ENCODE measurements at places on chromosomes 7 and 10. TPM values are rescaled to one million over a fixed set of nuclear protein-coding genes. Genes with fewer than 3 reads are reported as not detected.
A peak's percentile ranks its signal among the peaks of the same experiment; 100 is the strongest.

The ZSWIM8 gene
- 71.7 TPM for total RNA-seq

The CEP55 gene
- total RNA-seq: 17.8 TPM

The ACTL6B gene
- total RNA-seq: not detected

The RADIL gene
- 0.20 TPM for total RNA-seq

The CCDC3 gene
- 4.3 TPM for total RNA-seq

The TAS2R41 gene
- total RNA-seq: not detected

The CRHR2 gene
- not detected for total RNA-seq

GRCh38 chr7:148304456-148304855 is 286.1 kb upstream of the C7orf33 start:
- ATAC-seq: peak; percentile 72

DNA sequence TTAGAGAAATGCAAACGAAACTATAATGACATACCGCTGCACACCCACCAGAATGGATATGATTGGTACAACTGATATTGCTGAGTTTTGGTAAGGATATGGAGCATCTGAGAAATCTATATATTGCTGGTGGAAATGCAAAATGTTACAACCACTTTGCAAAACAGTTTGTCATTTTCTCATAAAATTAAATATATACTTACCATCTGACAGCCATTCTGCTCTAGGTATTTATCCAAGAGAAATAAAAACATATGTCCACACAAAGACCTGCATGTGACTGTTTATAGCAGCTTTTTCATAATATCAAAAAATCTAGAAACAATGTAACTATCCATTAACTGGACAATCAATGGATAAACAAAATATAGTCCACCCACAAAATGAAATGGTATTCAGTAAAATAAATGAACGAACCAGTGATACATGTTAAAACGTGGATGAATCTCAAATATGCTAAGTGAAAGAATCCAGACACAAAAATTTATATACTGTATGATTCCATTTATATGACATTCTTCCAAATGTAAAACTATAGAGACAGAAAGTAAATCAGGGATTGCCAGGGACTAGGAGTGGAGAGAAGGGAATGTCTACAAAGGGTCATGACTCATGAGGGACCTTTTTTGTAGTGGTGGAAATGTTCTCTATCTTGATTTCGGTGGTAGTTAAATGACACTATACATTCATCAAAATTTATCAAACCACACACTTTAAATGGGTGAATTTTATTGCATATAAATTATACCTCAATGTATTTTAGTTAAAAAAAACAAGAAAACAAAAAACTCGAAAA is 312.0 kb upstream of the GLI3 start:
- no peak for ATAC-seq

DNA sequence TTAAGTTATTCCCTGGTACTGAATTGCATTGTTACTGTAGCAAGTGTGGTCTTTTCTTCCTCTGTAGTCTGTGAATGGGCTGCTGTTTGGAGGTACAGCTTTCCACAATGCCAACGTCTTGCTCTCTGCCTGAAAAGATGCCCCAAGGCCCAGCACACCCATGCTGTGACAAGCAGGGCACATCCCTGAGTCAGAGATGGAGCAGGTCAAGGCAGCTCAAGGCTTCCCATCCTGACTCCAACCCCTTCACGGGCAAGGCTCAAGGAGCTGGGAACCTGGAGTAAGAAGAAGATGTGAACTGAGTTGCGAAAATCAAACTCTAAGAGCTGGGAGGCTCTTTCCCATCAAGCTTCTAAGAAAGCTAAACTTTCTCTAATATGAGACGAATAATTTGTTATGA is 27.2 kb downstream of the SVIL start:
- ATAC-seq: peak; percentile 78

GRCh38 chr10:63578501-63578900 is 57.3 kb downstream of the REEP3 start:
- no peak for ATAC-seq

DNA sequence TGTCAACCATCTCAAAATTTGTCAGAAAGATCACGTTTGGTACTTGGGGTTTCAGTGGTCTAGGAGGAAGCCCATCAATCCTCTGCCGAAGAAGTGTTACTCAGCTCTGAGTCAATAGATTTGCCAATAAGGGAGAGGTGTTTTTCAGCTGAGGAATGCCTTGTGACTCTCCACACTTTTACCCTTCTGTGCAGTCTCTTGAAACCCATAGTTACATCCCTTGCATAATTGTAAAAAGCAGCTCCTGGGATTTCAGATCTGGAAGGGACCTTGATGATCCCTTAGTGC is 47.5 kb downstream of the INSYN2A start:
- ATAC-seq: peak; percentile 70

DNA sequence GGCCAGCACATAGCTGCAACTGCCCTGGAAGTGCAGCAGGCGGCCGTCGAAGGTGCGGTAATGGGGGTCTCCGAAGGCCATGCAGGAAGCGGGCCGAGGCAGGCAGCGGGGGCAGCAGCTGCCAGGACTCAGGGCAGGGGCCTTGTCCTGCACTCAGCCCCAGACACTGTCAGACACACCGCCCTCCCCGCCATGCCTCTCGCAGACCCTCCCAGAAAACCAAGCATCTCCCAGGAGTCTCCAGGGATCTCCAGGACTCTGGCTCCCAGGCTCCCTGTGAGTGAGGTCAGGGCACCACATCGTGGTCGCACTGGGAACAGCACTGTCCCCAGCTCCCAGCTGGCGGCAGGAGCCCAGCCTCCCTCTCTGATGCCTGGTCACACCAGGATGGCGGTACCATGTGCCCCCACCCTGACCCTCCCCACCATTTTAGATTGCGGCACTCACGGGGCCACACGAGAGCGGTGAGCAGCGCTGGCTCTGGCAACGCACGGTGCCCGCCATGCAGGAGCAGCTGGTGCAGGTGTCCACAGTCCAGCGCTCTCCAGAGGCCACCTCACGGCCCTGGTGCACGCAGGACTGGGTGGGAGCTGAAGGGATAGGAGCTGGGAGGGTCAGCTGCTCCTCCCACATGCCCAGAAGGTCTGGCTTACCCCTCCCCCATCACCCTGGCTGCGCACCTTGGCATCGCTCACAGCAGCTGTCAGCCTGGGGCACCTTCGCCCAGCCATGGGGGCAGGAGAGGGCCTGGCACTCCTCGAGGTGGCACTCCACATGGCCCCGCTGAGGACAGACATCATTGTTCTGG is 17.5 kb downstream of the ATP6V1F start:
- ATAC-seq: peak; percentile 72

- no peak for ATAC-seq
These were observed 3.6 kb upstream of the HTR5A start for GRCh38 chr7:155066417-155066950.

DNA sequence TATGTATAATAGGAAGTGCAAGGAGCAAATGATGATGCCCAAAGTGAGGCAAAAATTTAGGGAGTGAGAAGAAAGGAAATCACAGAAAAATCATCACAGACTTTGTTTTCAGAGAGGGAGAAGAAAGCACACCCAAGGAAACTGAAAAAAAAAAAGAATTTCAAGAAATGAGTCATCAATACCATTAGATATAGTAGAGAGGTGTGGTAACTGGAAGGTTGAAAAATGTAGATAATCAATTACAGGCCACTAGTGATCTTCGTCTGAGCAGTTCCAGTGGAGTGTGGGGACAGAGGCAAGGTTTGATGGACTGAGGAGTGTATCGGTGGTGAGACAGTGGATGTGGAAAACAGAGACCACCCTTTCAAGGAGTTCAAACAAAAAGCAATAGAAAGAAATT is 31.7 kb downstream of the ASB4 start:
- no peak for ATAC-seq

- no peak for ATAC-seq
These were observed 149.3 kb downstream of the GALNT17 start for GRCh38 chr7:71281261-71281660.

DNA sequence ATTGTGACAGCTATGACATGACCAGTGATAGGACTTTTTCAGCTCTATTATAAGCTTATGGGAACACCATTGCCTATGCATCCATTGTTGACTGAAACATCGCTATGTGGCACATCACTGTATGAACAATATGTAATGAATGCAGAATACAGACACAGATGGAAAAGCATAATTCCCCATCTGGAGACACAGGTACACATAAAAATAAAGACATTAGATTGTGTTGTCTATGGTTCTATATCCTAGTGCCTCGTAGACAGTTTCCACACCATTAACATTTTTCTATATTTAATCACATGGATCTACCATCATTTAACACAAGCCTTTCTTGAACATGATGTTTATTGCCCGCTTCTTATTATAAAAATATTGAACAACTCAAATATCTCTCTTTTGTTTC is 96.3 kb upstream of the STK17A start:
- ATAC-seq: no peak

- no peak for ATAC-seq
These were observed 9.4 kb downstream of the MPP7 start for GRCh38 chr10:28293236-28294168.

GRCh38 chr7:116780521-116780920 is 81.9 kb upstream of the CAPZA2 start:
- no peak for ATAC-seq

GRCh38 chr10:126156012-126156411 is 232.3 kb downstream of the ADAM12 start:
- ATAC-seq: no peak

DNA sequence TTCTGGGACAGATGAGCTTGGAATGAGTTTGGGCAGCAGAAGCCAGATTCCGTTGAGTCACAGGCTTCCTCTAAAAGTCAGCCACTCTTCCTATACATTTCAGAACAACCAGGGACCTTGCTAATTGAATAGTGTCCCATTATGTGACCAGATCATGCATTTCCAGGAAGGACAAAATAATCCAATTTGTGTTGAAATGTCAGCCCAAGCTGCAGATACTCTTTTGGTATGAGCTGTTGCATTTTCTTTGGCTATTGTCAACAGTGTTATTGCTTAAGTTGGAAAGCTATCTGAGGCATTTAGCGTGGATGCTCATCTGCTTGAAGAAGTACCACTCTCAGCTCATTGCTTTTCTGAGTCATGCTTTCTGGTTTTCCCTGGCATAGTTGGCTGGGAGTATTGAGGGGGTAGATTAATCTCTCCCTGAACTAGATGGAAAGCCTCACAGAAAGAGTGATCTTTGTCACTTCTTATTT is 223.7 kb upstream of the HABP2 start:
- no peak for ATAC-seq

DNA sequence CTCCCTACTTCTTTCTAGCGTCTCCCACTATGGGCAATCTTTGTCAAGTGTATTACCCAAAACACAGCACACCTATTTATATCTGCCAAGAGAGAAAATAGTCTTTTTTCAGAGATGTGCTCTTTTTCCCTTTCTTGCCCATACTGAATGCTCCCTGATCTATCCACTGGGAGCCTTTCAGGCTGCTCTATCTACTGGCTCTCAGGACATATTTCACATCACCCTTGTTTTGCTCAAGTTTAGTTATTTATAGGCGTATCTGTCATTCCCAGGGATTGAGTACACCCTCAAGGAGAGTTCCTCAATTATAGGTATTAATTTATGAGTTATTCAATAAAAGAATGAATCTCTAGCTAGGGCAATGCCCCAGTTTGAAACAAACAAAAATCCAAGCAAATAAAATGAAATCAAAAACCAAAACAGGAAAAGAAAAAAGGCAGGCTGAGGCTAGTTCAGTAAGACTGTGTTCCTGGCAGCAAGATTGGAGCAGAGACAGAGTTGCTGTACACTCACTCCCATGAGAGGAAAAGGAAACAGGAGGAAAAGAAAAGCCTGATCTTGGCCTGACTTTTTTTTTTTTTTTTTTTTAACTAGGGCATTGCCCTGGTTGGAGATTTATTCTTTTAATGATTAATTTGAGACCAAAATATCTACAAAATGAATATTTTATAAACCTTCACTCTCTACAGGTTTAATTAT is 665.9 kb upstream of the PCDH15 start:
- no peak for ATAC-seq

- no peak for ATAC-seq
These were observed 2.4 kb upstream of the COBL start for GRCh38 chr7:51318886-51319579.

- ATAC-seq: peak; percentile 75
These were observed 336.8 kb downstream of the PLXNA4 start for GRCh38 chr7:132239422-132239994.

DNA sequence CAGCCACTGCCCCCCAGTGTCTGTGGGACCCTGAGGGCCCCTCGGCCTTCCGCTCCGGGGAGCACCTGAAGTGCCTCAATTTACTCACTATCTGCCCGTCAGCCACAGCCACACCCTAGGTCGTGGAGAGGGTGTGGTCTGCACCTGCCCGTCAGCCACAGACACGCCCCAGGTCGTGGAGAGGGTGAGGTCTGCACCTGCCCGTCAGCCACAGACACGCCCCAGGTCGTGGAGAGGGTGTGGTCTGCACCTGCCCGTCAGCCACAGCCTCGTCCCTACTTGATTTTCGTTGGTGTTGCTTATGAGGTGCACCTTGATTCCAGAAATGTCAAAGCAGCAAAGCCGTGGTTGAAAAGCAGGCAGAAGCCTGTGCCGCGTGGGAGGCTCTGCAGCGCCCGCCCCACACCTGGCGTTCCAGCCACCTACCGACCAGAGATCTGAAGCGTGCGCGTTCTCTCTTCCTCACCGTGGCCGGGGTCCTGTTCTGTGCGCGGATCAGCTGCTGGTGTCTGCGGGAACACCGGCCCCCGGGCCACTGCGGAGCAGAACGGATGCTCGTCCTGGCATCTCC is 101.6 kb downstream of the DYNC2I1 start:
- ATAC-seq: peak; percentile 100

GRCh38 chr10:29470843-29471543 is 163.8 kb downstream of the SVIL start:
- ATAC-seq: no peak

GRCh38 chr10:86366902-86367151 is 232 bp upstream of the GRID1 start:
- ATAC-seq: no peak

GRCh38 chr10:132419538-132420468 is 22.8 kb downstream of the PWWP2B start:
- no peak for ATAC-seq

GRCh38 chr7:133645884-133646391 is 393.1 kb downstream of the EXOC4 start:
- ATAC-seq: no peak

- no peak for ATAC-seq
These were observed 98.3 kb upstream of the LRGUK start for GRCh38 chr7:134028853-134029252.

- no peak for ATAC-seq
These were observed 235.2 kb upstream of the AKR1E2 start for GRCh38 chr10:4590807-4591206.

- no peak for ATAC-seq
These were observed 29.9 kb downstream of the ADCYAP1R1 start for GRCh38 chr7:31082017-31082416.

GRCh38 chr7:84712374-84713121 is 474.3 kb downstream of the SEMA3D start:
- no peak for ATAC-seq

DNA sequence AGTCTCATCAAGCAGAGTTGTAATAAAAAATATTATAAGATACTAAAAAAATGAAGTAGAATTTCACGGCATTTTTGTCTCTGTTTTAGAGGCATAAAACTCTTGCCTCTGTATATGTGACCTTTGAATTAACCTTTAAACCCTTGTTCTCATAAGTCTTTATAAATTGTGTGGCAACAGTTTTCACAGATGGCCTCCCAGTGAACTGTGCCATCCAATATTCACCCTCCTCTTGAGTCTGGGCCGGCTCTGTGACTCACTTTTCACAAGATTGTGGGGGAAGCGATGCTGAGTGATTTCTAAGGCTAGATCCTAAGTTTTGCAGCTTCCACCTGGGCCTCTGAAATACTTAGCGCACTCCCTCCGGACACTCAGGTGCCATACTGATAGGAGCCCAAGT is 4.6 kb upstream of the USP6NL start:
- ATAC-seq: no peak

- no peak for ATAC-seq
These were observed 194.0 kb upstream of the PPP1R3A start for GRCh38 chr7:114112806-114113205.
